ENCODE measurements at places on chromosomes 1 and 21. TPM values are rescaled to one million over a fixed set of nuclear protein-coding genes. Genes with fewer than 3 reads are reported as not detected.

Gene ROR1
- total RNA-seq = not detected

Gene ERG
- total RNA-seq = not detected

Gene GCSAML
- not detected for total RNA-seq

Gene PTPN7
- total RNA-seq = 172 TPM

Gene FLVCR1
- total RNA-seq = 10.6 TPM

Gene KTI12
- 12.5 TPM for total RNA-seq

Gene KCNE2
- not detected for total RNA-seq

Gene KRTAP13-2
- not detected for total RNA-seq

All from activated naive CD8-positive, alpha-beta T cell treated with anti-CD3 and anti-CD28 coated beads, Interleukin-2, amount 10 ng/mL, durations not matched to agents 7 days and 5 days (primary cell).